ENCODE measurements at places on chromosomes 16 and 17.

DNA sequence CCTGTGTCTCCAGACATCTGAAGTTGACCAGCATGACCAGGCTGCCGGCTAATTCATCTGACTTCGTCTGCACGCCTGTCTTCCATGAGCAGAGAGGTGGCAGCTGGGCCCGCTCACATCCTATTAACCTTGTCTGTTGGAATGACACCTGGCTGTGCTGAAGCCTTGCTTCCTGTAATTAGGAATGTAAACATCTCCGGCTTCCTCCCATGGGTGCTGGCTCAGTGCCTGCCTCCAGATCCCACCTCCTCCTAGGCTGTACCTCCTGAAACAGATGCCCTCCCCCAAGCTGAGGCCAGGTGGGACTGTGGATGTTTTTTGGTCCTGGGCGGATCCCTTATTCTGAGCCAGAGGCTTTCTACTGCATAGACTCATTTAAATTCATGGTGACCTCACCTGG, 296.3 kb downstream of the HS3ST4 start:
- DNase-seq, result no peak

- no peak for DNase-seq
Observed at GRCh38 chr16:19213885-19214284, 45.8 kb downstream of the SYT17 start.

DNA sequence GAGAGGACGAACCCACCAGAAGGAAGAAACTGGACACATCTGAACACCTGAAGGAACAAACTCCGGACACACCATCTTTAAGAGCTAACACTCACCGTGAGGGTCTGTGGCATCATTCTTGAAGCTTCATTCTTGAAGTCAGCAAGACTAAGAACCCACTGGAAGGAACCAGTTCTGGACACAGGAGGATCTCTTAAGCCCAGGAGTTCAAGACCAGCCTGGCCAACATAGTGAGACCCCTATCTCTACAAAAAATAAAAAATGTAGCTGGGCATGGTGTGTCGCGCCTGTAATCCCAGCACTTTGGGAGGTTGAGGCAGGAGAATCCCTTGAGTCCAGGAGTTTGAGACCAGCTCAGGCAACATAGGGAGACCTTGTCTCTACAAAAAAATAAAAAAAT, 20.5 kb upstream of the WIPF2 start:
- DNase-seq, result no peak

DNA sequence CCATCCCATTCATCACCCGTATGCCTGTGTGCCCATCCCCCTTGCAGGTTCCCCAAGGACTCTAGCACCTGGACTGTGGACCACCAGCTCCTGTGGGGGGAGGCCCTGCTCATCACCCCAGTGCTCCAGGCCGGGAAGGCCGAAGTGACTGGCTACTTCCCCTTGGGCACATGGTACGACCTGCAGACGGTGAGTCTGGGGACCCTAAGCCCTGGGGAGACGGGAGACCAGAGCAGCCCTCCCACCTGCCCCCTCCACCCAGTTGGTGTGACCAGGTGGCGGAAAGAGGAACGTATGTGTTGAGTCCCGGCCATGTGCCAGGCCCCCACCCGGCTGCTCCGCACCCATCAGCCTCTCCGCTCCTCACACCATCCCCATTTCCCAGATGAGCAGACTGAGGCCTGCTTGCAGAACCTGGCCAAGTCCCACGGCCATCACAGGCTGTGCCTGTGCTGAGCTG, 15.6 kb downstream of the GAA start:
- no peak for DNase-seq

DNA sequence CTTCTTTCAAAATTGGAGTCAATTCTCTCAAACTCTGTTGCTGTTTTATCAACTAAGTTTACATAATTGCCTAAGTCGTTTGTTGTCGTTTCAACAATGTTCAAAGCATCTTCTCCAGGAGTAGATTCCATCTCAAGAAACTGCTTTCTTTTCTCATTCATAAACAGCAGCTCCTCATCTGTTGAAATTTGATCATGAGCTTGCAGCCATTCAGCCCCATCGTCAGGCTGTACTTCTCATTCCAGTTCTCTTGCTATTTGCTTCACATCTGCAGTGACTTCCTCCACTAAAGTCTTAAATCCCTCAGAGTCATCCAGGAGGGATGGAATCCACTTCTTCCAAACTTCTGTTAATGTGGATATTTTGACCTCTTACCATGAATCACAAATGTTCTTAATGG, 230.6 kb downstream of the IRF8 start:
- DNase-seq, result no peak

DNA sequence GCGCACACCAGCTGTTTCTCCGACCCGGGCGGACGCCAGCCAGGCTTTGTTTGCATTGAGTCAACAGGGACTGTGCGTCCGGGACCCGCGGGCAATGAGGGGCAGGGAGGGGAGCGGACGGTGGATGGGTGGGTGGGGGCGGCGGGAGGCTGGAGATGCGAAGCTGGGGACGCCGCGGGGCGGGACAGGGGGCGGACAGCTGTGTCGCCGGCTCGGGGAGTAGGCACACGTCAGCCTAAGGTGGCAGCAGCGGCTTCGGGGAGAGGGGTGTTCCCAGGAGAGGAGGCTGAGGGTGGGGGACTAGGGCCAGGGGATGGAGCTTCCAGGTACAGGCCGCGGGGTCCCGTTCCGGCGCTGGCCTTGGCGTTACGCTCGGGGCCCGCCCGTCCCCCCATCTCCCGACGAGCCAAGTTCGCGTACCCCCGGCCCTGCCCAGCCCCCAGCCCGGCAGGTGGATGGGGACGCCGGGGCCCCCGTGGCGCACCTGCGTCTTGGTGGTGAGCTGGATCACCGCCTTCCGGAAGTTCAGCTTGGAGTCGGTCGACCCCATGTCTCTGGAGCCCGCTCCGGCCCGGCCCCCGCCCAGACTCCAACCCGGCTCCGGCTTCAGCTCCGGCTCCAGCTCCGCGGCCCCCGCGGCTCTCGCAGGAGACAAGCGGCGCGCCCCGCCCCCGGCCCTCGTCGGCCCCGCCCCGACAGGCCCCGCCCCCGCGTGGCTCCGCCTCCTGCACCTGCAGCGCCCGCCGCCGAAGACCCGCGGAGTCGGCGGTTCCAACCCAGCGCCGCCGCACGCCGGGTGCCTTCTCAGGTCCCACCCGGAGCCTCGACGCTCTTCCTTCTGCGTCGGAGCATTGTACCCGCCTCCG, at the start of gene HID1:
Gene HID1, minus strand, starts transcription at position 653 of the 866 bp plus-strand sequence. Its CDS starts 103 bp downstream, at position 550.
- DNase-seq, result no peak

GRCh38 chr17:33798308-33798707, 456.8 kb upstream of the CCL2 start:
- DNase-seq, result no peak

All from BJ (cell line).